ENCODE measurements at places on chromosomes 3 and 15. TPM values are rescaled to one million over a fixed set of nuclear protein-coding genes. Genes with fewer than 3 reads are reported as not detected.

GRCh38 chr3:27570421-27571106 is 86.4 kb upstream of the SLC4A7 start:
- no peak for DNase-seq
- H3K27me3 ChIP-seq: no peaks in the 10 kb centered on the region
- peaks cover 3% of the 10 kb centered on the region for H3K4me1 ChIP-seq
- no peak overlapping the region for H3K4me3 ChIP-seq

XIRP1 gene
- total RNA-seq: not detected

NOX5 gene
- not detected for total RNA-seq

GOLGA8R gene
- 0.90 TPM for total RNA-seq

DNA sequence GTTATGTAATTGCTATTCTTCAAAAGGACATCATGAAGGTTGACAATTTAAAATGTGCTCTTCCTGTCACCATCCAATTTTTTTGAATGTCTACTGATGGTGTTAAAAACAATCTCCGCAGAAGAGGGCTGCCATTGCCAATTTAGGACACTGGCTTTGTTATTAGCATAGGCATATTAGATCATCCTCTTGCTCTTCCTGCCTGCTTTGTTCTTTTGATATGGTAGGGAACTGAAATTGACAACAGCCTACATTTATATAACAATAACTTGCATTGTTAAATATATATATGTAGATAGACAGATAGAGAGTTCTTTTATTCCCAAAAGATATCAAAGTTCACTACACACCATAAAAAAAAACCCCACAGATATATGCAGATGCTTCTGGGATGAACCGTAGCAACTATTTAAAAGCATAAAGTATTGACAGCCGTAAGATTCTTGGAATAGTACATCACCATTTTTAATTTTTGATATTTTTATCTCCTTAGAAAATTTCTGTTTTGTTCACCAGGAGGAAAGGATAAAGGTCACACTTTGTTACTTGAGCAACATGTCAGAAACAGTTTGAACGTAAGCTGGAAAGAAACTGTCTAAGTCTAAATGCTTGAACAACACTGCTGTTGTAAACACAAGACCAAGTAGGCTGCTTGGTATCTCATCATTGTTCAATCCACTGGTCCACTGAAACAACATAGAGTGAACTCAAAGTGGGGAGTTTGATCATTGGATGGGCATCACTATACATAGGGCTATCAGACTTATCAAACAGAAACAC is 66.5 kb downstream of the MDFIC2 start:
- DNase-seq: peak; percentile 4
- H3K36me3 ChIP-seq: no peaks in the 10 kb centered on the region
- H3K4me1 ChIP-seq: peaks cover 6% of the 10 kb centered on the region
- no peak overlapping the region for H3K4me3 ChIP-seq

TGM4 gene
- total RNA-seq: 0.09 TPM

SLC41A3 gene
- total RNA-seq: 56.5 TPM

DNA sequence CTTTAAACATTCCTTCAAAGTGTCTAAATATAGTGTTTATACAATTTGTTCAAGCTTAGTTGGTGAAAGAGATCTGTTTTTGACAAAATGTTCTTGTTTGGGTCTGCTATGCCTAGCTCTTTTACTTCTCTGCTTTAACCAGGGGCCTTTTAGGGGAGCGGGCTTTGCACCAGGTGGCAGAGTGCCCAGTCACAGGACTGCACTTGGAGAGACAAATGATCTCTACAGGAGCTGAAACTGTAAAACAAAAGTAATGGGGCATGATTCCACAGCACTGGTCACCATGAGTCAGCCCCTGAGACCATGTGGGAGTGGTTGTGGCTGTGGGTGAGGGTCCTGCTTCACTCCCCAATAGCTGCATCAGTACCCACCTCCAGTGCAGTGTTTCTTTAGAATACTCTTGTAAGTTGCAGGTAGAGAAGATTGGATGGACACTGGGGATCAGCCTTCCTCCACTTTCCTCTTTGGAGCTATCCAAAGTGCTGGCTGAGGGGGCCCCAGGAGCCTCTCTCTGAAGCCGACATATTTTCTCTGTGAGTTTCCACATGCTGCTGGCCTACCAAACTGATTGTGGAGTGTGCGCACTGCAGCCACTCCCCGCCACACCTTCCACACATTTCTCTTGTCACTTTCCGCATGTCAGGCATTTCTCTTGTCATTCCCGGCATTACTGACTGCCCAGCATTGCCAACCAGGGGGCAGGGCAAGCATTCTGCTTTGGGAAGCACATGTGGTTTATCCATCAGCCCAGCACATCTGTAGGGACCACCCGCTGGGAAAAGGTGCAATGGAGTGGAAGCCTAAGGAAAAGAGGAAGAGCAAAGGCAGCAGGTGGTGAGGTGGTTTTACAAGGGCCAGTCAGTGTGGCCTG is 110.0 kb downstream of the EPHB1 start:
- H3K4me3 ChIP-seq: no peak overlapping the region
- DNase-seq: no peak

GOLGA6L7 gene
- not detected for total RNA-seq

All from A673 (cell line).